ENCODE measurements at places on chromosomes 7 and 10. TPM values are rescaled to one million over a fixed set of nuclear protein-coding genes. Genes with fewer than 3 reads are reported as not detected.

The GHRHR gene
- 0.33 TPM for polyA plus RNA-seq

The RASA4 gene
- polyA plus RNA-seq: 11.5 TPM

- no peak for DNase-seq
Observed at GRCh38 chr10:3924344-3924743, 139.3 kb upstream of the KLF6 start.

GRCh38 chr7:86961686-86962085, 97.8 kb downstream of the ELAPOR2 start:
- no peak for DNase-seq

DNA sequence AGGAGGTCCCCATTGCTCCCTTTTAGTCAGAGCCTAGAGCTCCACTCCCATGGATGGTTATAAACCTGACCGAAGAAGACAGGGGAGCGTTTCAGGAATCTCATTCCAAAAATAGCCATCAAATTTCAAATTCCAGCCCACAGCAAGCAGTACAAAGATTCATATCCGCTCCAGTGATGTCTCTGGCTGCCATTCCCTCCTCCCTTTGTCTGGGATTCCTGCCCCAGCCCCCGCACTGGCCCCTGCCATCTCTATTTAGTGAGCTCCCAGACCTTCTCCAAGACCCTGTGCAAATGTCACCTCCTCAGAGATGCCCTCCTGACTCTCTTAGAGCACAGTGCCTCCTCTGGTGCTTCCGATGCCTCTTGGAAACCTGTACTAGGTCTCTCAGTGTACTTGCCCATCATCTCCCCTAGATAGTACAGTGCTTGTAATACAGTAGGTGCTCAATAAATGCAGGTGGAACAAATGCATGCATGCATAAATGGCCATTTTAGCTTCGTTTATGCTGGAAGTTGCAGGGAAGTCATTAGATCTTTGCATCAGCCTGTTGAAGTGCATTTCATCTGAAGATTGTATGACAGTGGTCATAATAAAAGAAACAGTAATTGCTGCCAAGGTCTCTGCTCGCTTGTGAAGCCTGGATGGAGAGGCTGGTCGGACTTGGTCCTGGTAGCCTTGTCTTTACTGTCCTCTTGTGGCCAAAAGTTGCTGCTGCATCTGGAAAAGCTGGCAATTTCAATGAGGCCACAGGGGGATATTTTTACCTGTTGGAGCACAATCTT, 32.0 kb upstream of the HABP2 start:
- peak; percentile 77 for DNase-seq

DNA sequence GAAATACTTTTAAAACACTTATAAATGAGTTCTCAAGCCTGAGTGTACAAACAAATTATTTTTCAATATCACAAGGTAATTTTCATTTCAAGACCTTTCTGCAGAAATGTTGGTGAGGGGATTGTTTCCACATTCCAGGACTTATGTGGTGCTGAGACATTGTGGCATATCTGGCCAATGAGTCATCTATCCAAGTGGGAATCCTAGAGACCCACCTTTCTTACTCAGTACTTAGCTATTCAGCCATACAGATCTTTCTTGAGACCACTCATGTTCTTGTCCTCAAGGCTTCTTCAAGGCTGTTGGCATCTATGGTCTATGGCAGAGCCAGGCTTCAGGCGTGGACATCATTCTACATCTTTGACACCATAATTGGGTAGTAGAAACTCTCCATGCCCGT, 225.4 kb downstream of the DKK1 start:
- no peak for DNase-seq
